Activated naive CD4-positive, alpha-beta T cell treated with anti-CD3 and anti-CD28 coated beads, Interleukin-2, amount 10 ng/mL, durations not matched to agents 5 hours and 36 hours (primary cell): ENCODE measurements at places on chromosomes 2 and 18. TPM values are rescaled to one million over a fixed set of nuclear protein-coding genes. Genes with fewer than 3 reads are reported as not detected.

The PSMG2 gene
- 103 TPM for total RNA-seq

The LYG2 gene
- not detected for total RNA-seq

The CAVIN2 gene
- not detected for total RNA-seq

The ERFE gene
- total RNA-seq = 0.29 TPM

The MEP1B gene
- not detected for total RNA-seq

The UCN gene
- total RNA-seq = 3.6 TPM

The ZNF512 gene
- total RNA-seq = 40.6 TPM

The REG3A gene
- not detected for total RNA-seq

The PKP4 gene
- 37.0 TPM for total RNA-seq

The NAB1 gene
- 20.4 TPM for total RNA-seq

The GPR148 gene
- total RNA-seq = not detected
